ENCODE measurements at places on chromosomes 1 and 21. TPM values are rescaled to one million over a fixed set of nuclear protein-coding genes. Genes with fewer than 3 reads are reported as not detected.

The SMIM1 gene
- 1.7 TPM for total RNA-seq

The ATP1A2 gene
- not detected for total RNA-seq

The TTLL7 gene
- total RNA-seq = 9.1 TPM

The CD247 gene
- not detected for total RNA-seq

Measured in fibroblast of villous mesenchyme (primary cell).